ENCODE measurements at places on chromosomes 13 and 19.

DNA sequence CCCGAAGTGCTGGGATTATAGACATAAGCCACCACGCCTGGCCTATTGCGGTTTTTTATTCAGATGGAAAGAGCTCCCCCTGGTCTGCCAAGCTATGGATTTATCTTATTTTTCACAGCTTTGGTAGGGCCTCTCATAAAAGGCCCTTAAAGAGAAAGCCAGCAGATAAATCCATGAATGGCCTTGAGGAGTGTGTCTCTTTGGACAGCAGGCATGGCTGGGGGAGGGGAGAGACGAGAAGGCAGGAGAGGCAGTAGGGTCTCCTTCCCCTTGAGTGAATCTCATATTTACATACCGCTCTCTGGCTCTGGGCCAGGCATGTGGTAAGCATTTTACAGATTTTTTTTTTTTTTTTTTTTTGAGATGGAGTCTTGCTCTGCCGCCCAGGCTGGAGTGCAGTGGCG lies 25.2 kb downstream of the MARK4 start:
- no peak for DNase-seq

DNA sequence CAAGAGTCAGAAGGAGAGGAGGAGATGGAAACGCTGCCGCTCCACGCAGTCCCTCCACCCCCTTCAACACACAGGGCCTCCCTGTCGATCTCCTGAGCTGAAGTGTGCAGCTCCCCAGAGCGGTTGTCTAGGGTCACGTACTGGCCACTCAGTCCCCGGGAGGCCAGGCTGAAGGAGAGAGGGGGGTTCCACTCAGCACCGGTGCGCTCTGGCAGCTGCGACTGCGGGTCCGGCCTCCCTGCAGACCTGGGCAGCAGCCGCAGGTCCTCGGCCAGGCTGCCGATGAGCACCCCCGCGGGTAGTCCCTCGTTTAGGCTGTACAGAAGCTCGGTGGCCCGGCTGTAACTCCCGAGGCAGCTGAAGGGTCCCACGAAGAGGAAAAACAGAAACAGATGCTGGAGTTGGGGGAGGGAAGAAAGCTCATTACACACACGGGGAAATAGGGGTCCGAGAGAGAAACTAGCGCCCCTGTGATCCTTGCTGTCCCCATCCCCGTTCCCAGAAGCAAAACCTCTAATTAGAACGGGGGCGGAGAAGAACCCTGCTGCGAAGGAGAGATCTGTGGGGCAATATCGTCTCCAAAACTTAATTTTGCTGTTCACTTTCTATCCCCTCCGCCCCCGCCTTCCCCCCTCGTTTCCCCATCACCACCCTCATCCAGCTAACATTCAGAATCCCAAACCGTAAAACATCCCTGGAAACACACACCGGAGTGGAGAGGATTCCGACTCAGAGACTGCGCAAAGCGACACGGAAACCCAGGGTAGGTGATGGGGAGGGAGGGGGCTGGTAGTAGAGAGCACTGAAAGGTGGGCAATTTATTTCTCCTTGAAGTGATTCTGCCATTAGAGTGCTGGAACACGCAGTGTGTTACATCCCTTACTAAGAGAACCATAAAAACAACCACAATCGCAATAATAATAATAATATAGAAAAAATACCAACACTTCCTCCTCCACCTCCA lies 1.8 kb downstream of the PCDH20 start:
- DNase-seq = no peak

GRCh38 chr19:16325161-16325527 lies 518 bp downstream of the KLF2 start:
- peak; percentile 35 for DNase-seq

DNA sequence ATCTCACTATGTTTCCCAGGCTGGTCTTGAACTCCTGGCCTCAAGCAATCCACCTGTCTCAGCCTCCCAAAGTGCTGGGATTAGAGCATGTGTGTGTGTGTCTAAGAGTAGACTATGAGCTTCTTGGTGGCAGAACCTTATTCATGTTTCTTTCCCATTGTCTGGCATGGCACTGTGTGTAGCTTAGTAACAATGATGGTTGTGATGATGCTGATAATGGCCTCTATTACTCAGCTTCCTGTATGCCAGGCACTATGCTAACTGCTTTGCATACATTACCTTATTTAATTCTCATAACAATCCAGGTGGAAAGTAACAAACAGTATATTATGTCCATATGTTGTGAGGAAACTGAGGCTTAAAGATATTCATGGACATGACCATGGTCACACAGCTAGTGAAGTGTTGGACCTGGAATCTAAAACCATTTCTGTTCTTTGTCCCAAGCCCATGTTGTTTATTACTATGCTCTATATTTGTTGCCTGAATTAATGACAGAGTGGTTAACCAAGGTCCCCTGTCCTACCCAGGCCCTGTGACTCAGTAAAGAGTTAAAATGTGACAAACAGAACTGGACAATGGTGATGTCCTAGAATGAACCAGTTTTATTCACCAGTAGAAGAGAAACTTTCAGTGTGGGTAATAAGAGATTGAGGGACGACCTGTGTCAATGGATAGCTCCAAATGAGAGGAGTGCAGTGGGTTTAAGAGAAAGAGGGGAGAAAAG lies 109.6 kb downstream of the KLF5 start:
- DNase-seq = no peak

GRCh38 chr13:66415444-66415843 lies 814.7 kb downstream of the PCDH9 start:
- no peak for DNase-seq

DNA sequence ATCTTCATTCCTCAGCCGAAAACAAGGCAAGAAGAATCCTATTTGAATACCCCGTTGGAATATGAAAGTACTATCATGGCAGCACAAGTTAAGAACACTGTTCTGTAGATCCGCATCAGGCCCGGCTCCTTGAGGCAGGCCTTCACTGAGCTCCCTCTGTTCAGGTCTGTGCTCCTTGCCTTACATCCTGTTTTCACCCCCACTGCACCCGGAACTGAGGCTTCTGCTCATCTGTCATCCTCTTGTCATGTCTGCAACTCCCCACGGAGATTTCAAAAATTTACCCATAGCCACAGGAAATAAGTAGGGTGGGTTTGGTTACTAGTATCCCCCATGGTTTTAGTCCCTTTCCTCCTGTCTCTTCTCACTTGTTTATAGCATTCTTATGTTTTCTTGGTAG lies 861.9 kb downstream of the GPC5 start:
- no peak for DNase-seq

DNA sequence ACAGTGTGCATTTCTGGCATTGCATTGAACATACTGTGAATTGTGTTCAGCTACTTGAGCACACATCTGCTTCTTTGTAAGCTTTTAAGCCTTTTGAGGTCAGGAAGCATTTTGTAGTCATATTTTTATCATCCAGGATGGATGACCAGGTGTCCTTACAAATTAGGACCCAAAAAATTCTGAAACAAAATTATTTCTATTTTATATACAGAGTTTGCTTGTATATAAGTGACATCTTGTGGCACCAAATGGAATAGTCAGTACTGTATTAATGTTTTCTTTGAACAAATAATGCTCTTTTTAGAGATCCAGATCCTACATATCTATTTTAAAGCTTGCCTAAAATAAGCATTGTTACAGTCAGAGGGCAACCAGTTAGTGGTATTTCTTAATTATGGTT lies 9.5 kb upstream of the SUPT20H start:
- no peak for DNase-seq

DNA sequence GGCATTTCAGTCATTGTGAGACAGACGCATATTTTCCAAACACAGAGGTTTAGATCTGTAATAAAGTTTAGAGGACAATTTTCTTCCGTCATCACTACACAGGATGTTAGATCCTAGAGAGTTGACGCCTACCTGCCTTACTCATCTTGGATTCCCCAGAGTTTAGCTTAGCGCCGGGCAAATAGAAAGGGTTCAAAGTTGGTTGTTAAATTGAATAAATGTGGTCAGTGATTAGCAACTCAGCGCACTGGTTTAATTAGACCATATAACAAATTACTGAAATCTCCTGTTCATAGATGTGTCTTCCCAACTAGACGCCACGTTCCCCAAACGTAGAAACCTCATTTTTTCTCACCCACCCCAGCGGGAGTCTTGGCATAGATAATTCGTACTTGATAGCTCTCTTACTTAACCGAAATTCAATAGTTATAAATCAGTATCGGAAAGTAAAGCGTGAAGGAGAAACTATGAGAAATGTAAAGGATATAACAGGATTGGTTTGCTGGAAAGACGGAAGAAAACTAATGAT lies 726 bp upstream of the UFM1 start:
- no peak for DNase-seq

GRCh38 chr19:35868823-35869326 lies 501 bp downstream of the APLP1 start:
- DNase-seq = no peak

GRCh38 chr13:106911020-106911419 lies 343.1 kb upstream of the ARGLU1 start:
- no peak for DNase-seq

DNA sequence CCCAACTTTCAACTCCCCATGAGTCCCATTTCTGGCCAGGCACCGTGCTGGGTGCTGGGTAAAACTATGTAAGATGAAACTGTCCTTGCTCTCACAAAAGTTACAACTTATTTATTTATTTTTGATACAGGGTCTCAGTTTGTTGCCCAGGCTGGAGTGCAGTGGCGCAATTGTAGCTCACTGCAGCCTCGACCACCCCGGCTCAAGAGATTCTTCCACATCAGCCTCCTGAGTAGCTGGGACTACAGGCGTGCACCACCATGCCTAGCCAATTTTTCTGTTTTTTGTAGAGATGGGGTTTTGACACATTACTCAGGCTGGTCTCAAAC lies 12.9 kb upstream of the CADM4 start:
- no peak for DNase-seq

GRCh38 chr19:49408816-49409440 lies 14.3 kb downstream of the PTH2 start:
- DNase-seq = no peak

DNA sequence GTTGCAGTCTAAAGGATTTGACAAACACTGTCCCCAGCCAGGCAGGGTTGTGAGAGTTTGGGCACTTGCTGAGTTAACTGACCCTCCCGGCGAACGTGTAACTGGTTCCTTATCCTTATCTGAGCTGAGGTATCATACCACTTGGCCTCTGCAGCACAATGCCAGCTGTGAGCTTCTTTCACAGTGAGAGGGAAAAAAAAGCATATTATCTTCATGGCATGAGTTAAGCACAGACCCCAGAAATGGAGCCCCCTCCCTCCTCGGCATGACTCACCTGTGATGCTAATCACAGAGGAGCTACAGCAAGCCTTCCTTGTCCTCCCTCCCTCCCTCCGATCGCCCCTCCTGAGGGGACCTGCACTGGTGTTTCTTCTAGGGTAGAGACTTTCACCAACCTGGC lies 60.5 kb downstream of the EFNB2 start:
- DNase-seq = no peak

DNA sequence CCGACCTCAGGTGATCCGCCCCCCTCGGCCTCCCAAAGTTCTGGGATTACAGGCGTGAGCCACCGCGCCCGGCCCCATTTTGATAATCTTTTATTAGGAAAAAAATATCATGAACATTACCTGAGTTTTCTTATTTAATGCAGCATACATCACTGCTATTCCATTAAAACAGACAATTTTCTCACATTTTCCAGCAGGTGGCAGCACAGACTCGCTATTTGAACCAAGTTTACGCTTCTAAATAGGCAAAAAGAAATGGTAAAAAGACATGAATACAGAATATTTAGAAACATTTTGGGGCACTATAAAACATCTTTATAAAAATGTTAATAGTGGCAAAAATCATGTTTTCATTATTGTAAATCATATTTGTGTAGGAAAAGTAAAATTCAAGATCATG lies 903.1 kb downstream of the SLITRK6 start:
- no peak for DNase-seq

- DNase-seq = no peak
Observed at GRCh38 chr13:38141792-38142191, 207.9 kb upstream of the UFM1 start.

DNA sequence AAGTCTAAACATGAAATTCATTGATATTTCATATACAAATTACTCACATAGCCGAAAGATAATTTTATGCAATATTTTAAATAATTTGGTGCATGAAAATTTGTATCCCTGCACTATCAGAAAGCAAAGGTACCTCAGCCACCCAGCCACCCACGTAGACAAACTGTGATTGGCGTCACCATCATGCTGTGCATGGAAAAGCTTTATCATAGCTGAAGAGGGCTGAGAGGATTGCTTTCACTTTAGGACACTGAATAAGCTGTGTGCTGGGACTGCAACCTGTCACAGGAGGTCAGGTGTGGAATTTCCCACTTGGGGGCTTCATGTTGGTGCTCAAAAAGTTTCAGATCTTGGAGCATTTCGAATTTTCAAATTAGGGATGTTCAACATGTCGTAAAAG lies 96.3 kb downstream of the MYCBP2 start:
- DNase-seq = no peak

DNA sequence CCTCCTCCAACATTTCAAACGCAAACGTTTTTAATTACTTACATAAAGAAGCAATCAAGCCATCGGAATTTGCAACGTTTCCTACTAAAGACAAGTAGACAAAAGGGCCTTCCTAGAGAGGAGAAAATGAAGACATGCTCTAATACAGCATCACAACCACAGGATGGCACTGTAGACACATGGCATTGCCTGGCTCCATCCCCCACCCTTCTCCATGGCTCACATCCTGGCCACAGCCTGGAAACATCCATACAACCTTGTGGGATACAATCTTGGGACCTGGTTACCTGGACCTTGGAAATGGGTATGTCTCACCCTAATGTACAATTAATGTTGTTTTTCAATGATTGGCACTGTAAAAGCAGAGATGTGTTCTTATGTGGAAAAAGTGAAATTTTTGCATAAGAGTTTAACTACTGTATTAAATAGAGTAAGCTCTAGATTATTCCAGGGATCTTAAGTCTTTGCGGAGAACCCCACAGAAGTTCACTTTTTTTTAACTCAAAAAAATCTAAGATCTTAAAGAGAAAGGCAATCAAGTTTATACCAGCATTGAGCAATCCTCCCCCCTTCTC lies 21.5 kb downstream of the EBPL start:
- DNase-seq = no peak

GRCh38 chr13:75818179-75818967 lies 182.2 kb downstream of the LMO7 start:
- no peak for DNase-seq

DNA sequence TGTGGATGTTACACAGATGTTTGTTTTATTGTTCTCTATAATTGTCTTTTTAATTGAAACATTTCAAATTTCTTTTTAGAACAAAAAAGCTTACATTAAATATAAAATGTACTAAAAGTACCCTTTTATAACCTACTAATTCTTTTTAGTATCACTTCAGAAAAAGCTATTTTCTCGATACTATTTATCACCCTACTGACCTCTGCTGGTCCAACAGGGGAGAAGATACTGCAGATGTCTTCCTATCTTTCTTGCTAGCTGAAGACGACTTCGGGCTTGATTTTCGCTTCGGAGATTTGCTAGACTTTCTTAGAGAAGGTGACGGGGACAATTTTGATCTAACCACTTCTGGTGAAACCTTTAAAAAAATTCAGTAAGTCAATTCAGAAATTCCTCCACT lies 42.4 kb downstream of the ZC3H13 start:
- no peak for DNase-seq

DNA sequence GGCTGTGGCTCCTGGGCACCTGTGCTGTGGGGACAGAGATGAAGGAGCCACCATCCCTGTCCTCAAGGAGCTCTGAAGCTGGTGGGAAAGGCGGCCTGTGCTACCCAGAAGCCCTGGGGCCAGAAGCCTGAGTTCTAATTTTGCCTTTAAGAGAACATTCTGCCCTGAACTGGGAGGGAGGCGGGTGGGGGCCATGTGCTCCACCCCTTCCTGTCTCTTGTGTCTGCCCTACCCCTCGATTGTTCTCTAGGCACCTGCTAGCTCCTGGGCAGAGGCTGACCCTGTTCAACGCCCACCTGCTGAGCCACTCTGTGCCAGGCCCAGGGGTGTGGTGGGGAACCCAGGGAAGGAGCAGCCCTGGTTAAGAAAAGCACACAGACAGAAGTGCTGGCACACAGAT lies 5.9 kb downstream of the TRAPPC6A start:
- no peak for DNase-seq
